ENCODE measurements at places on chromosomes 11 and 22. TPM values are rescaled to one million over a fixed set of nuclear protein-coding genes. Genes with fewer than 3 reads are reported as not detected.

The APOBEC3H gene
- 0.26 TPM for total RNA-seq

The LYVE1 gene
- total RNA-seq = not detected

The MAPK8IP1 gene
- total RNA-seq = 11.7 TPM

The GAL3ST1 gene
- total RNA-seq = not detected

The TRPC6 gene
- total RNA-seq = not detected

The MS4A7 gene
- not detected for total RNA-seq

The SCO2 gene
- total RNA-seq = 7.7 TPM

The HBB gene
- not detected for total RNA-seq

The GPHA2 gene
- total RNA-seq = not detected

The LPXN gene
- 57.9 TPM for total RNA-seq

The MUC5AC gene
- not detected for total RNA-seq

DNA sequence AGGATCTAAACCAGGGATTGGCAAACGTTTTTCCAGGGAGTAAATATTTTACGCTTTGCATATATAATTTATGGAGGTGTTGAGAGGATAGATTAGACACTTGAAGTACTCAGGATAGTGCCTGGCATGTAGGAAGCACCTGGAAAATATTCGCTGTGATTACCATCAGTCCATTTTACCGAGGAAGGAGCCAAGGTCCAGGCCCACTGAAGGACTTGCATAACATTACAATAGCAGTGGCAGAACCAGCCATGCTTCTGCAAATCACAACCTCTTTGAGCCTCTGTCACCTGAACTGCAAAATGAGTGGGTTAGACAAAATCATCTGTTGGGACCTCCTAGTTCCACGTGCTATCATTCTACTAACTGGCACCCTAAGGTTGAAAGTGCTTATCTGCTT lies 5.4 kb downstream of the FUT4 start:
- no peak for DNase-seq

DNA sequence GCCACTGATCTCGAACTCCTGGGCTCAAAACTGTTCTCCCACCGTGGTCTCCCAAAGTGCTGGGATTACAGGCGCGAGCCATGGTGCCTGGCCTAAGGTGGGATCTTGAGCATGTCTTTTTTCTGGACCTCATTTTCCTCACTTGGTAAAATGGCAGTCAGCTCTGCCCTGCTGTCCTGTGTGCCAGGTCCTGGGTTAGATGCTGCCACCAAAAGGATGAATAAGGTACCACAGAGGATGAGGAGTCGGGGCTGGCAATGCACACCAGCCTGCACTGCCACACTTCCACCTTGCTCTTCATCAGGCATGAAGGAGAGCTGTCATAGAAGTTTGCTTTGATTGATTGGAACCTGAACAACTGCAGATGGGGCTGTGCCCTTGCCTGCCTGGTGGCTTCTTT lies 32.3 kb downstream of the ACO2 start:
- peak; percentile 21 for DNase-seq

- no peak for DNase-seq
Measured at GRCh38 chr11:58004664-58005063, 19.0 kb upstream of the OR9Q1 start.

- DNase-seq = no peak
Measured at GRCh38 chr11:45176996-45177395, 30.6 kb downstream of the PRDM11 start.

DNA sequence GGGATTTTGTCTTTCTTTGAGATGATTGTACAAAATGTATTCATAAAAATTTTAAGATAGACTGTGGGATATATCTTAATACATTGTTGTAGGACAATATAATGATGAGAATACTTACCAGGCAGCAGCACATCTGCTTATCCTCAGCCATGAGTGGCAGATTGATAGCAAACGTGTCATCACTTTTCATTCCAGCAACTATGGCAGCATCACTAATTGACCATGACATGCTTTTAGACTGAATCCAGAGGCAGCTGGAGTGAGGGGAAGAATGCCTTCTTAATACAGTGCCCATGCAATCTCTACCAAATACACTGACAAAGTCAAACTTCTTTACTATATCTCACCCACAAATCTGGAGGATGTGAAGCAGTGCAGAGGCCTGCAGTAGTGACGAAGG lies 755.2 kb upstream of the RAG2 start:
- DNase-seq = no peak

DNA sequence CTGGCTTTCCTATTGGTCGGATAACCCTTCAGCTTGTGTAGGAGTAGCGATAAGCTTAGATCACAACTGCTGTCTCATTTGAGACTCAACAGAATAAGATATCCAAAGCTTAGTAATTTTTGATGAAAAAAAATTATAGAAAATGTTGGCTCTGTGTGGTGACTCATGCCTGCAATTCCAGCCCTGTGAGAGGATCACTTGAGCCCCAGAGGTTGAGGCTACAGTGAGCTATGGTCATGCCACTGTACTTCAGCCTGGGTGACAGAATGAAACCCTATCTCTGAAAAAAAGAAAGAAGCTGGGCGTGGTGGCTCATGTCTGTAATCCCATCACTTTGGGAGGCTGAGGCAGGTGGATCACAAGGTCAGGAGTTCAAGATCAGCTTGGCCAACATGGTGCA lies 55.6 kb upstream of the RRM1 start:
- DNase-seq = peak; percentile 57

DNA sequence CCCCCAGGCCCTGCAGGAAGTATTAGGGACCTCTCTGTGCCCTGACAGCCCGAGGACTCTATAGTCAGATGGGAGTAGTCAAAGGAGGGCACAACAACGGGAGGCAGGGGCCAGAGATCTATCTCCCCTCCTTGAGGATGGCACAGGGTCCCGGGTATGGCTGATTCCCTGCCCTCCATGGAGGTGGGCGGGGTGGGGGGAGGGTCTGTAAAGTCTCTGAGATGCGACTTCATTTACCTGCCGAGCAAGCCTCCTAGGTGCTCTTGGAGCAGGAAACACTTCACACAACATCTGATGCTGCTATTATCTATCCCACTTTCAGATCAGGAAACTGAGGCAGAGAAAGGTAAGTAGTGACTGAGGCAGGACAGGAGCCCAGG lies 769 bp upstream of the CDC42EP1 start:
- DNase-seq = no peak

GRCh38 chr22:33842421-33843094 lies 77.7 kb downstream of the LARGE1 start:
- no peak for DNase-seq

- no peak for DNase-seq
Measured at GRCh38 chr22:49964136-49965090, 3.8 kb downstream of the PIM3 start.

GRCh38 chr11:111409915-111410314 lies 30.8 kb upstream of the POU2AF1 start:
- DNase-seq = no peak

DNA sequence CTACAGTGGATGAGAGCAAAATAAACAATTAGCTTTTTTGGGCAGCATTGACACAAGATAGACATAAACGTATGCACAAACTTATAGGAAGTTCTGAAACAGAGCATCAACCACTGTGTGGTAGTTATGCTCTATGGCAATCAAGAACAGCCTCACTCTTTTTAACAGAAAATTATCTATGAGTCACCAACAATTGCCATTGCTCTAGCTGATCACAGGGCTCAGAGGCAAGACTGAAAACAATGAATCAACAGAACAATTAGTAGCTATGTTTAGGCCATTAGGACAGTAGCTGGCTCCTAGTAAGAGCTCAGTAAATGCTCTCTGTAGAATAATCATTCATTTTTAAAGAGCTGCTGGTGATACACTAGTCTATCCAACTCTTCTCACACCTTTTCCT lies 34.9 kb upstream of the PICALM start:
- peak; percentile 18 for DNase-seq

DNA sequence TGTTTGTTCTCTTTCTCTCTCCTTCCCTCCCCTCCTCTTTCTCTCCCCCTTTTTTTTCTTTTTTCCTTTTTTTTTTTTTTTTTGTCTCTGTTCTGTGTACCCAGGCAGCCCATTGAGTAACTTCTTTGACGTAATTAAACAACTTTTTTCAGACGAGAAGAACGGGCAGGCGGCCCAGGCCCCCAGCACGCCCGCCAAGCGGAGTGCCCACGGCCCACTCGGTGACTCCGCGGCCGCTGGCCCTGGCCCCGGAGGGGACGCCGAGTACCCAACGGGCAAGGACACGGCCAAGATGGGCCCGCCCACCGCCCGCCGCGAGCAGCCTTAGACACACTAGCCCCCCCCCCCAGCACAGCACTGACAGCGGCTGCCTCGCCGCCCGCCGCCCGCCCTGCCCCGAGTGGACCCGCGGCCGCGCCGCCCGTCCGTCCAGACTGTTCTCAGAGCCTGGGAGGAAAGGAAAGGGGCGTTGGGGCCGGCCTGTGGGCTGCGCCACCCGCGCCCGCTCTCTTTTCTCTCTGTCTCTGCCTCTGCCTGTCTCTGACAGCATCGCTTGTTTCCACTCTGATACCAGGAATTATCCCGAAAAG lies 26.1 kb downstream of the MOB2 start:
- no peak for DNase-seq

GRCh38 chr11:125946712-125947418 lies 1.0 kb downstream of the VSIG10L2 start:
- DNase-seq = no peak

GRCh38 chr22:45208993-45209838 lies 31.5 kb downstream of the KIAA0930 start:
- peak; percentile 67 for DNase-seq

- DNase-seq = no peak
Measured at GRCh38 chr11:24064309-24064903, 432.4 kb upstream of the LUZP2 start.

DNA sequence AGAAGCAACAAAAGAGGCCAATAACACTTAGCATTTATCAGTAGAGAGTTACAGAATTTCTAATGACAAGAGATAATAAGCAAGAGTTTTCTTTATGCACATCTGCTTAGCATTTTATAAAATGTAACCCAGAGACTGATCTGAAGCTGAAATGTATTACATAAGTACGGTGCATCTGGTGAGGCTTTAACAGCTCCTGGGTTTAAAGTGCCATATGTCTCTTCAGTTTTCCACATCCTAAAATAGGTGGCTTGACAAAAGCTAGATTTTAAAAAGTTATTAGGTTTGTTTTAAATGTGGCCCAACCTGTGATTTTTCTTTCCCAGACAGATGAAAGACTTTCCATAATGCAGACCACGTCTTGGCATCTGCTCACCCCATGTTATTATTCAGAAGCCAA lies 620.7 kb upstream of the ARHGAP42 start:
- DNase-seq = no peak

DNA sequence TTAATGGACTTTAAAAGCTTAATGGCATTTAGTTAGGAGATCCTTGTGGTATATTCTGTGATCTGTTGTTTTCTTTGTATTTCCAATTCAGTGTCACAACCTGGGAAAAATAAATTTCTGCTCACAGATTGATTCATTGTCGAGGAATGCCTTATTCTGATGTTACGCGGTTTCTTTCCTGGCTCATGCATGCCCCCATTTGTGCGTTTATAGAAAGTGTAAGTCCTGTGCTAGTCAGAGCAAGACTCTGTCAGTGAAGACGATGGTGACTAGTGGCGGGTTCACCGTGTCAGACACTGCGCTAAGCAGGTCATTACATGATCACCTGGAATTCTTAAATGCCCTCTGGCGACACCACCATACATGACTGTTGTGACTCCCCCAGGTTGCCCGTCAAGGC lies 169.4 kb downstream of the TBC1D22A start:
- peak; percentile 68 for DNase-seq

- peak; percentile 48 for DNase-seq
Measured at GRCh38 chr11:108122166-108122628, 830 bp downstream of the ACAT1 start.

DNA sequence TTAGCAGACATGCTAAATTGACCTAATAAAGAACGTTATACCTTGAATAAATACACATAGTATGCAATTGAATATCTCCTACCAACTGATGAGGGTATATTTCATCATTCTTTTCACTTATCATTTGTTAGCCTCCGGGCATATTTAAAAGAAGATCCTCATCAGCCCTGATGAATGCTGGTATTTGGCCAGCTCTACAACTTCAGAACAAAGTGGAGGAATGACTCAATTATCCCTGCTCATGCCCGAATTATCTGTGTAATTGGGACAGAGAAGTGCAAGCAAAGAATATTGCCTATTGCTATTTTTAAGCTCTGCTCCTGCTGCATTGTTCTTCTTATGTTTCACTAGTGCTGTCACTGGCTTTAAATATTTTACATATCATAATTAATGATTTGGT lies 622.1 kb downstream of the METTL15 start:
- peak; percentile 32 for DNase-seq

DNA sequence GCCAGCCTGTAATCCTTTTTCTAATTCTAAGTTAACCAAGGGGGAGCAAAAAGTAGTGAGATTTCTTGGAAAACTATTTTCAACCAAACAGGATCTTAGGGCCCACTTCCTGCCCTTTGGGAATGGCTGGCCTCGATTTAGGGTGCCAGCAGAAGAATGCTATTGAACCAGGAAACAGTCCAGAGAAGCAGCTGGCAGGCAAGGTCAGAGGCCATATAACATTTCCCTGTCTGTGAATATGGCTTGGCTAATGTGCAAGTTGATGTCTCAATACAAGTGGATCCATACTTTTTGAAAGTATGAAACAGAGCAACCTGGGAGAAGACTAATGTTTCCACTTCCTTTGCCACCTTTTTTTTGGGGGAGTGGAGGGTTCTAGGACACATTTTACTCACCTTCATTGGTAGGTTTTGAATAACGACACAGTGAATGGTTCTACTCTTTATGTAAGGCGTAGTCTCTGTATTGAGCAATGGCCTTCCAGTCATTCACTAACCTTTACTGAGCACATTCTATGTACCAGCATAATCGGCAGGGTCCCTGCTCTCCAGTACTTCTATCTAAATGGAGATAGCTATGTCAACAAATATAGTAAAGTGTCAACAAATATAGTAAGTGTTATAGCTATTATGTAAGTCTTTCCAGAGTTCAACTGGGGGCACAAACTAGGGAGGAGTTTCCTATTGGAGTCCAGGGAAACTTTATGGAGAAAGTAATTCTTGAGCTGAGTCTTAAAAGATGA lies 34.2 kb upstream of the RRM1 start:
- no peak for DNase-seq

- DNase-seq = peak; percentile 18
Measured at GRCh38 chr11:72642884-72643522, 31.2 kb downstream of the PDE2A start.

DNA sequence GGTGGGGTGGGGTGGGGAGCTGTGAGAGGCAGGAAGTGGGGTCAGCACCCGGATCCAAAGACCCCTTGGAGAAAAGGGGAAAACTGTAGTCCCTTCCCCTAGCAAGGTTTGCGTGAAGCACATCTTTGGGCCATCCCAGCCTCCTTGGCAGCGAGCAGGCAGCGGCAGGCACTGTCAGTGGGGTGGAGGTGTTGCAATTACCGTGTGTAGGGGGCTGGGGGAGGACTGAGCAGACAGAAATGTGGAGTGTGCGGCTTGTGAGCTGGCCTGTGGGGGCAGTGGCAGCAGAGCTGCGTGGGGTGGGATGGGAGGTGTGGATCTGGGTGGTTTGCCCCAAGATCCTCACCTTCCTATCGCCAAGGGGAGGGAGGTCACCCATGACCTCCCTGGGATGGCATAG lies 16.4 kb downstream of the DAGLA start:
- DNase-seq = no peak

GRCh38 chr22:19674129-19674928 lies 40.0 kb upstream of the SEPTIN5 start:
- DNase-seq = peak; percentile 89

- DNase-seq = peak; percentile 53
Measured at GRCh38 chr11:47257517-47258316, at the start of gene NR1H3. TSS of gene NR1H3 (plus strand) at chr11:47257996. CDS start at chr11:47259217, 1,221 bp downstream.

Data from LHCN-M2 (cell line).